Uterus (tissue), 4 donors: ENCODE measurements at places on chromosomes 3 and 15.
A peak's percentile ranks its signal among the peaks of the same experiment; 100 is the strongest.

DNA sequence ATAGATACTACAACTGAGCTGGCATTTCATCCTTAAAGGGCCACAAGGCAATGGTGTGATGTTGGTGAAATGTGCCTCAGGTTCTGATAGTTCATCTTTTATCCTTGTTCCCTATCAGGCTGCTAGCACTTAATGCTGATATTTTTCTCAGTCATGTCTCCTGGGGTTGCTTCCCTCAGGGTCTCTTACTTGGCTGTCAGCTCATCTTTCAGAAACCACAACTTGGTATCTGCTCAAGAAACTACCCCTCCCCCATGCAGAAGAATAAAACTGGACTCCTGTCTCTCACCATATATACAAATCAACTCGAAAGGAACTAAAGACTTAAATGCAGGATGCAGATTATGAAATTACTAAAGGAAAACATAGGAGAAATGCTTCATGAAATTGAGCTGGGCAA is 308.1 kb downstream of the CHST2 start:
- DNase-seq, result no peak

- no peak for DNase-seq
Measured at GRCh38 chr3:114441386-114441785, 147.6 kb downstream of the TIGIT start.

DNA sequence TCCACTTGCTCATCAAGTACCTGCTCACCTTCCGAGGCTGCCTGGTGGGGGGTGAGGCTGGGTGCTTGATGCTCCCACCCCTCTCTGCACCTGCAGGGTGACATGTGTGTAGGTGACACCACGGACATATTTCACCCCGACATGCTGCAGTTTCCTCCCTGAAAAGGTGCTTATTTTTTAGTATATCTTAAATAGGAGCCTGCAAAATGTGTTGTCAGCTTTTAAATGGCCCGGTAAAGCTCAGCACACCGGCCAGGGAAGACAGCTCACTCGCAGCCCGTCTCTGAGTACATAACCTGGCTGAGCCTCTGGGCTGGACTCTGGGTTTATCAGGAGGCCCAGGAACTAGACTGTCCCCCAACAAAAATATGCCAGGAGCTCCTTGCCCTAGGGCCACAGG is 89.3 kb upstream of the LINGO1 start:
- DNase-seq, result no peak

GRCh38 chr3:22587446-22587845 is 615.7 kb upstream of the UBE2E2 start:
- DNase-seq, result no peak

- no peak for DNase-seq
Measured at GRCh38 chr15:74422652-74423430, 10.9 kb downstream of the SEMA7A start.

GRCh38 chr15:86685263-86685662 is 605.6 kb downstream of the AGBL1 start:
- no peak for DNase-seq

GRCh38 chr3:36734742-36735141 is 29.6 kb downstream of the DCLK3 start:
- DNase-seq, result no peak

GRCh38 chr3:14157951-14158350 is 20.4 kb downstream of the XPC start:
- no peak for DNase-seq

DNA sequence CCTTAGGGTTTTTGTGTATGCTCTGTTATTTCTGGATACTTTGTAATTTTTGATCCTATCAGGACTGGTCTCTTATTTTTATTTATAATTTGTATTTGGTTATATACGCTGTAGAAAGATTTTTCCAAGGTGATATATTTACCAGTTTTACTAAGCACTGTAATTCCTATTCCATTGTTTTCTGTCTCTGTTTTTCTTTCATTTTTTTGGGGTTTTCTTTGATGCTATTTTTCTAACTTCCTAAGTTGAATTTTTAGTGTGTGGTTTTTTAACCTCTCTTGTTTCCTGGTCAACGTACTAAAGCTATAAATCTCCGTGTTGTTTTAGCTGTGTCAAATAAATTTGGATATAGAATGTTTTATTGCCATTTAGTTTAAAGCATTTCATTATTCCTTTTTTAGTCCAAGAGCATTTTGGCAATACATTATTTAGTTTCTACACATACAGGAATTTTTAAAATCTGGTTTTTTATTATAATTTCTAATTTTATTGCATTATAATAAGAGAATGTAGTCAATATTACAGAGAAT is 128.1 kb upstream of the THRB start:
- DNase-seq, result no peak

- DNase-seq, result no peak
Measured at GRCh38 chr3:163261618-163262017, 1765.0 kb downstream of the OTOL1 start.

DNA sequence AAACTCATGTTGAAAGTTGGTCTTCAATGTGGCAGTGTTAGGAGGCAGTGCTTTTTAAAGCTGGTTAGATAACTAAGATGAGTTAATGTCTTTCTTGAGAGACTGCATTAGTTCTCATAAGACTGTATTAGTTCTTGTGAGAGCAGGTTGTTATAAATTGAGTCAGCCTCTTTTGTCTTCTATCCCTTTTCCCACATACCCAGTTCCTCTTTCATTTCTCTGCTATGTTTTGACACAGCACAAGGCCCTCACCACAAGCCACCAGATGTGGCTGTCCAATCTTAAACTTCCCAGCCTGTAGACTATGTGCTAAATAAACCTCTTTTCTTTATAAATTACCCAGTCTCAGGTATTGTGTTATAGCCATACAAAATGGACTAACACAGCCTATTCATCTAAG is 94.6 kb upstream of the SNTN start:
- no peak for DNase-seq

GRCh38 chr3:172580680-172581401 is 57.6 kb upstream of the TNFSF10 start:
- no peak for DNase-seq

DNA sequence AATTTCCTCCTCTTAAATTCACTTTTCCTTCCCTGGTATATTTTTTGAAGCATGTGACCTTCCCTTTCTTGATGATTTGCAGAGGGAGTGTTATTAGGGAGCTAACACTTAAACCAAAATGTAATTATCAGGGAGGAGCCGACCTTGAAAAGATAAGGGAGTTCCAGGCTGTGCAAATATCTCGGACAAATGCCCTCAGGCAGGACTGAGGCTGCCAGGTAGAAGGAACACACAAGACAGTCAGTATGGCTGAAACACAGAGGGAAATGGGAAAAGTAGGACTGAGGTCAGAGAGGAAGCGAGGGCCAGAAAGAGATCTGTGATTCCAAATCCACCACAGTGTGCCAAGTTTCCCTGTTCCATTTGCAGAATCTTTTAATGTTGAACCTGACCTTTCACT is 221.0 kb downstream of the CNTN3 start:
- no peak for DNase-seq

DNA sequence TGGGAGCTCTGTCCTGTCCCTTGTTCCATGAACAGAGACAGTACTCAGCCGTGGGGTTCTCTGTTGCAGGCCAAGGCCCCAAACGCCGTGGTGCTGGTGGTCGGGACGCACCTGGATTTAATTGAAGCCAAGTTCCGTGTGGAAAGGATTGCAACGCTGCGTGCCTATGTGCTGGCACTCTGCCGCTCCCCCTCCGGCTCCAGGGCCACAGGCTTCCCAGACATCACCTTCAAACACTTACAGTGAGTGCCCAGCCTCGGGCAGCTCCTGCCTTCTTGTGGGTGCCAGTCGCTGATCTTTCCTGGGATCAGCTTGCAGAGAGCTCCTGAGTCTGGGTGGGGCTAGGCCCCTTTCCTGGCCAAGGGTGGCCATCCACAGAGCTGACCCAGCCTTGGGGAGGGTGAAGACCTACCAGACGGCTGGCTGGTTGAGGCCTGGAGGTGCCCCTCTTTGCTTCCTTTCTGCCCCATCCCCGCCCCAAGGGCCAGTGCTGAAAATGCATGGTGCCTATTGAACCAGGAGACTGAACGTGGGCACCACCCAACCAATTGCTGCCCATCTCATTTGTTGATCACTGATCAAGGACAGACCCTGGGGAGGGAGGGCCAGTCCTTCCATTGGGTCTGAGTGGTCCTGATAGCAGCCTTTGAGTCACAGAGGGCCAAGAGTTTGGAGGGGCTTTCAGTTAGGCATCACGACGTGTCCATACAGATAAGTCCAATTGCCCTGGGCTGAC is 106.9 kb downstream of the LRRK1 start:
- peak; percentile 12 for DNase-seq

DNA sequence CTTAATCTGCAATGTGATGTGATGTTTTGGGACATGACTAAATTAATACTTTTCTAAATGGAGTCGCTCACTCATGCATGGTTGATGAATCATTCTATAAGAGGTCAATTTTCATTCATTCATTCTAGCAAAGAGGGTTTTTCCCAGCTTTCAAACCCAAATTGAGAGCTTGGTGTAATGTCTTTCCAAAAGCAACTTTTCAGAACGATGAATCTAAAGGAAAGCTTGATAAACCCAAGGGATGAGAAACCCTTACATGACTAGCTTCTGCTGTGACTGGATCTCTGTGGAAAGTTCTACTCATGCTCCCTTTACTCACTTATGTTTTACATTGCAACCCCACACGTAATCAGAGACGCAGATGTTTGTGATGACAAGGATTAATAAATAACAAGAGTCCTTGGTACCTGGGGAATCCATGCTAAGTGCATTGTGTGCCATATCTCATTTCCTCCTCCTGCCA is 47.7 kb downstream of the PDZRN3 start:
- no peak for DNase-seq

- DNase-seq, result no peak
Measured at GRCh38 chr15:61182946-61183345, 46.2 kb downstream of the RORA start.

GRCh38 chr3:49899815-49900214 is 3.9 kb downstream of the MST1R start:
- no peak for DNase-seq

- DNase-seq, result no peak
Measured at GRCh38 chr3:24937780-24938179, 443.1 kb upstream of the THRB start.

GRCh38 chr3:90184861-90185260 is 1077.4 kb downstream of the EPHA3 start:
- DNase-seq, result no peak

GRCh38 chr3:133295199-133295901 is 104.5 kb upstream of the BFSP2 start:
- DNase-seq, result no peak

DNA sequence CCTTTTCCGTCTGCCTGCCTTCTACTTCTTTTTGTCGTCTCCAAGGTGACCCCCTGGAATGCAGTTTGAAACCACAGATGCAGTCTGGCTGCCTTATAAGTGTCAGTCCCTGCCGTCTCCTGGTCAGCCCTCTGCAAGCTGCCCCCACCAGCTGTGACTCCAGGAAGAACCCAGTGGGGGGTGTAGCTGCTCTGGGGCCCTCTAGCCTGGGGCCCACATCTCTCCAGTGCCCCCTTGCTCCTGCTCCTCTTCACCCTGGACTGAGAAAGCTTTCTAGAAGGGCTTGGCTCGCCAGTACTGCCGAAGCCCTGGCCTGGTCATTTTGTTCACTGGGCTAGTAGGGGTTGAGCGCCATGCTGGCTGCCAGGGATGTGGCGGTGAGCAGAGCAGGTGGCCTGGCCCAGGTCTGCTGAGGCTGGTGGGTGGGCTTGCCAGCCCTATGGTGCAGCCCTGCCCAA is 21.3 kb downstream of the SYNM start:
- DNase-seq, result no peak

GRCh38 chr3:55859305-55859704 is 372.2 kb upstream of the WNT5A start:
- DNase-seq, result no peak

GRCh38 chr3:13700362-13700761 is 151.4 kb downstream of the FBLN2 start:
- DNase-seq, result no peak

GRCh38 chr15:77185242-77185785 is 114.4 kb upstream of the TSPAN3 start:
- no peak for DNase-seq
